NB4 (cell line): ENCODE measurements at places on chromosomes 13 and 19.

GRCh38 chr13:113405481-113406300, 41.8 kb upstream of the GRTP1 start:
- DNase-seq: no peak

- DNase-seq: peak; percentile 42
Observed at GRCh38 chr13:31913459-31913858, 118.1 kb upstream of the FRY start.

GRCh38 chr19:29529646-29530539, 4.1 kb downstream of the VSTM2B start:
- DNase-seq: no peak

DNA sequence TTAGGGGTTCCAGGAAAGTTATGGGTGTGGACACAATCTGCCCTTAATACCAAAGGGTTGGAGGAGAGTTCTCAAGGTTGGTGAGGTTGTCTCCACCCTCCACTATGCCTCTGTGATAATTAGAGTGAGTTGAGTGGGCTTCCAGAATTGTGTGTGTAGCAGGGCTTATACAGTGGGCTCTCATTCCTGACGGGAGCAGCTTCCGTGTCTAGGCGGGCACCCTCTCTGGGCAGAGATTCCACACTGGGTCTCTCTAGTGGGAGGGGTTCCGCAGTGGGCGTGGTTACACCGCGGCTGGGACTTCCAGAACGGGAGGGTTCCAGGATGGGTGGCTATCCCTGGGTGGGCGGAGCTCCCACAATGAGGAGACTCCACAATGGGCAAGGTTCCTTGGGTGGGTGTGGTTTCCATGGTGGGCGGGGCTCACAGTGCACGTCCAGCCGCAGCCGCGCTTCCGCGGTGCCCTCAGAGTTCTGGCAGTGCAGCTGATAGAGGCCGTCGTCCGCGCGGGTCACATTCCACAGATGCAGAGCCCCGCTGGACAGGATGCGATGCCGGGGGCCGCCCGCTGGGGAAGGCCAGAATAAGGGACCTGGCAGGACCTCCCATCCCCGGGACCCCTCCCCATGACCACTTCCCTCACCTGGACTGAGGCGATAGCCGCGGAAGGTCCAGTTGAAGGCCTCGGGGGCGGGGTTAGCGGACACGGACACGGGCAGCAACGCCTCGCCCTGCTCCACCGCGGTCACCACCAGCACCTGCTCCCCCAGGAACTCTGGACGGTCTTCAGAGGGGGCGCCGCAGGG, 8.4 kb downstream of the NPHS1 start:
- DNase-seq: no peak

GRCh38 chr19:681029-682019, 5.1 kb downstream of the FSTL3 start:
- DNase-seq: peak; percentile 50

GRCh38 chr13:39892721-39893685, 237.5 kb downstream of the COG6 start:
- DNase-seq: no peak
